SJCRH30 (cell line): ENCODE measurements at places on chromosomes 3 and 15.

- no peak for DNase-seq
Measured at GRCh38 chr3:14819671-14820070, 909 bp downstream of the FGD5 start.

- no peak for DNase-seq
Measured at GRCh38 chr3:122410639-122411038, 5.2 kb downstream of the WDR5B start.

DNA sequence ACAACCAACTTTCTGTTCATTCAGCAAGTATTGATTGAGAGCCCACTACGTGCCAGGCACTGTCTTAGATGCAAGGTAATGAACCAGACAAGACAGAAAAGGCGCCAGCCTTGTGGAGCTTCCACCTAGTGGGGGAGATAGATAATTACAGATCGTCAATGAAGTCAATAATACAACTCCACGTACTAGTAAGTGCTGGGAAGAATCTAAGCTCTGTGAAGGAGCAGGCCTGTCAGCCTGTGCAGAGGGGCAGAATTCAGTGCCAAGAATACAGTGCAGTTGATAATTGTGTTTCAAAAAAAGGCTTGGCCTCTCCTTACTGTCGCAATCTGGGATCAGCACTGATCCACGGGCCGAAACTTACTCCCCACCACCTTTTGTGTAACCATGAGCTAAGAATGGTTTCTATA is 186.3 kb downstream of the FEZF2 start:
- DNase-seq: no peak

DNA sequence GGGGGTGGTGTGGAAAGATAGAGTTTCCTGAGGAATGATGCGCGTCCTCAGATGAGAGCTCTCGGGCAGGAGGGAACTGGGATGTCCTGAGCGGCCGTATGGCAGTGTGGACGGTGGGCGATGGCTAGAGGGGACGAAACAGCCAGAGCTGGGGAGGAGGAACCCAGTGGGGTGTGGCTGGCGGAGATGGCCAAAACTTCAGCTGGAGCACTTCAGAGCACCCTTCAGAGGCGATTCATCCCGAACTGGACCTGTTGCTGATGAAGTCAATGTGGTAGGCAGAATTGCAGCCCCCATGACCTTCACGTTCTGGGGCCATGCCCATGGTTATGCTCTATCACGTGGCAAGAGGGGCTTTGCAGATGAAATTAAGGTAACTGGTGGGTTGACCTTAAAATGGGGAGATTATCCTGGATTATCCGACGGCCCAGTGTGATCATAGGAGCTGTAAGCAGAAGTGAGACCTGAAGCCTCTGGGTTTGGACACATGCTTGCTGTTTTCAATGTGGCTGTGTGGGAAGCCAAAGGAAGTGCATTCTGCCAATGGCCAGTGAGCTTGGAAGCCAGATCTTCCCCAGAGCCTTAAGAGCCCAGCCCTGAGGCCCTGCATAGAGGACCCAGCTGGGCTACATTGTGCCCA is 52.3 kb downstream of the ATP1B3 start:
- DNase-seq: no peak

GRCh38 chr3:131630807-131631206 is 128.0 kb upstream of the MRPL3 start:
- DNase-seq: peak; percentile 25

DNA sequence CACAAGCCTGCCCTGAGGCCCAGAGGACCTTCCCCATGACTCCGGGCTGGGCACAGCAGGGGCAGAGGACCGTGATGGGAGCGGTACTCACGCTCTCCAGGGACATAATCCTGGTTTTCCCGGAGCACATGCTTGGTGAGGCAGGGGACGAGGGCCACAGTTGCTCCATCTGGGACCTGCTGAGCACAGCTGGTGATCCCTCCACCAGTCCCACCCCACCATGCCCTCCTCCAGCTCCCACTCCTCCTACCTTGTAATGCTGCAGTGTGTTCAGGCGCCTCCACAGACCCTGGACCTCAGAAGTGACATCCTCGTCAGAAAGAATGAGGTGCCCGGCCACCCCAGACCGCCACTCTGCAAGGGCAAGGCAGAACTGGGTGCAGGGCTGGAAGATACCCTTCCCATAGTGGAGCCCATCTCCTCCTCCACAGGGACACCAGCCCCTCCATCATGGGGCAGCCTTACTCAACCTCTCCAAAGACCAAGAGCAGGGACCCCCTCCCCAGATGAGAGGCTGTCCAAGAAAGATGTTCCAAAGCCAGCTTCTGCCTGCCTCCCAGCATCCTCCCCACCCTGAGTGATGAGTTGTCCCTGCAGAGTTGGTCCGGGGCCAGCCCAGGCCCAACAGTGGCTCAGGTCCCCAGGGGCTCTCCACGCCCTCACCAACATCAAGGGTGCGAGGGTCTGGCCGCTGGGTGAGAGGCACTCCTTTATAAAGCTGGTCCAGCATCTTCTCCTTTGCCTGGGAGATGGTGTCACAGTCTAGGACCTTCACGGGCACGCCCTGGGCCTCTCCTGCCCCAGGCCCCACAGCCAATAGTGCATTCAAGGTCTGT is 19.5 kb downstream of the PLXNB1 start:
- DNase-seq: peak; percentile 1

GRCh38 chr3:101142160-101142559 is 148.9 kb upstream of the ABI3BP start:
- no peak for DNase-seq

GRCh38 chr3:25481386-25481785 is 53.3 kb downstream of the RARB start:
- DNase-seq: no peak

- no peak for DNase-seq
Measured at GRCh38 chr3:146929696-146930095, 324.6 kb upstream of the PLSCR5 start.

DNA sequence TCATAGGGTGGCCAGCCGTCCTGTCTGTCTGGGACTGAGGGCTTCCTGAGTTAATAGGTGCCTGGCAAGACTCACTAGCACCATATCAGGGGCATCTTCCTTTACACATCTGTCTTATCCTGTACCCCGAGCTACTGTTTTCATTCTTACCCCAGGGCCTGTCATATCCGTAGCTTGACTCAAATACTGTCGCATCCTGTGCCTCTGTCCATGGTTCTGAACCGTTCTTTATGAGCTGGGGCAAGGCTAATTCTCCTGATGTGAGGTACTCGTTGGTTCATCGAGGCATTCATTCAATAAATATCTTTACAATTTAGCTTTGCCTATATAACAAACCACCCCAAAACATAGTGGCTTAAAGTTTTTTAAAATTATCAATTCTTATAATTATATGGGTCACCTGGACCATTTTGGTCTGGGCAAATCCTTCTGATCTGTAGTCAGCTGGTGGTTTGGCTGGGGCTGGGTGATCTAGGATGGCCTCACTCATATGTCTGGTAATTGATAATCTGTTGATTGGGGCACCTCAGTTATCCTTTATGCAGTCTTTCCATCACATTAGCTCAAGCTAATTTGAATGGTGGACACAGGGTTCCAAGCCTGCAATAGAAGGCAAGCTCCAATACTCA is 121.2 kb downstream of the TLE3 start:
- peak; percentile 68 for DNase-seq

DNA sequence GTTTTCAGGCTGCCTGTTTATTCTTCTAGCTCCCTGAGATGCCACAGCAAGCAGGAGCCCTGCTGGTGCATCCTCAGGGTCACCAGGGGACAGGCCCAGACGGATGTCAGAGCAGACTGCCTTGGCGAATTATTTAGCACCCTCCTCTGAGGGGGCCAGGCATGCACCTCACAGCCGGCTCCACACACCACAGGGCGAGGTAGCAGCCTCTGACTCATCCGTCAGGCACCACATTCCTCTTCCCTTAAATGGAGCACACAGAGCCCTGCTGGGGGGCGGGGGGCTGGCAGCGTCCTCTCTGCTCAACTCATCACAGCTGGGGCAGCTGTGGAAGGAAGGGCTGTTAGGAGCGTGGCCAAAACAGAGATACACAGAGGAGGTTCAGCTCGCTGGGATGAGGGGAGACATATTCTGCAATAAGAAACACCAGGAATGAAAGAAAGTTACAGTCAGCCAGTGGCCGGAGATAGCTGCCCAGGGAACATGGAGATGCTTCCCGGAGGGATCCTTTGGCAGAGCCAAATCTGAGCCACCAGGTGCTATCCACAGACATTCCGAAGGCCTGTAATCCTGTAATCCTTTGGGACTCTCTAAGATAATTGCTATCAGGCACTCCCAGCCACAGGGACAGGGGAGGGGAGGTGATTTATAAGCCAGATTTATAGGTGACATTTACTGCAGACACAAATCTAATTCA is 13.9 kb upstream of the PRICKLE2 start:
- DNase-seq: peak; percentile 74

GRCh38 chr3:159643406-159643805 is 345.2 kb upstream of the IL12A start:
- no peak for DNase-seq

GRCh38 chr15:65518633-65519285 is 1.3 kb upstream of the DPP8 start:
- DNase-seq: no peak

DNA sequence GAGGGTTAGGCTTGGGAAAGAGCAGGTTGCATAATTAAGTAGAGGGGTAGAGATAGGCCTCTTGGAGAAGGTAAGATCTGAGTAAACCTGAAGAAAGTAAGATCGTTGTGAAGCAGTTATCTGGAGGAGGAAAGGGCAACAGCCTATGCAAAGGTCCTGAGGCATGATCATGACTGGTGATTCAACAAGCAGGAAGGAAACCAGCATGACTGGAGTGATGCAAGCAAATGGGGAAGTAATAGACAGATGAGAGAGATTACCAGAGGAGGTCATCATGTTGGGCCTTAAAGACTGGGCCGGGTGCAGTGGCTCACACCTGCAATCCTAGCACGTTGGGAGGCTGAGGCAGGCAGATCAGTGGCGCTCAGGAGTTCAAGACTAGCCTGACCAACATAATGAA is 360.2 kb downstream of the EPHB1 start:
- no peak for DNase-seq

GRCh38 chr3:118990823-118991560 is 43.7 kb downstream of the IGSF11 start:
- no peak for DNase-seq
